ENCODE measurements at places on chromosomes 1 and 21. TPM values are rescaled to one million over a fixed set of nuclear protein-coding genes. Genes with fewer than 3 reads are reported as not detected.

The PSEN2 gene
- 17.0 TPM for total RNA-seq

DNA sequence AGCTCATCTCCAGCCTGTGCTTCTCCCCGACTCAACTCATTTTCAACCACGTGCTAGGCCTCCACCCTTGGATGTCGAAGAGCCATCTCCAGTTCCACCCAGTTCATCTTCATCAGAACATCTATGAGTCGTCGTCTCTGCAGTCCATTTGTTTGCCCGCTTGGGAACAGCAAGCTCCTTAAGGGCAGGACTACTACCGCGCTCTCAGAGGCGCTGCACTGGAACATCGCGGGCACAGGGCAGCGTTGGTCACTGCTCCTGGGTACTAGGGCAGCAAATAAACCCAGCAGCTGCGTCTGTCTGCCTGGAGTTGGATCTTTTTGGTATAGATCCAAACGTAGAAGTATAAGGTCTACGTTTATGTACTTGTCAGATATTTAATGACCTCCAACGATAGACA lies 478 bp upstream of the PRDM2 start:
- DNase-seq, result no peak

GRCh38 chr21:44542716-44543115 lies 2.7 kb upstream of the KRTAP10-1 start:
- DNase-seq, result no peak

GRCh38 chr1:27672750-27673112 lies 739 bp upstream of the IFI6 start:
- DNase-seq, result no peak
